GM04503 (cell line): ENCODE measurements at places on chromosomes 3 and 15.

DNA sequence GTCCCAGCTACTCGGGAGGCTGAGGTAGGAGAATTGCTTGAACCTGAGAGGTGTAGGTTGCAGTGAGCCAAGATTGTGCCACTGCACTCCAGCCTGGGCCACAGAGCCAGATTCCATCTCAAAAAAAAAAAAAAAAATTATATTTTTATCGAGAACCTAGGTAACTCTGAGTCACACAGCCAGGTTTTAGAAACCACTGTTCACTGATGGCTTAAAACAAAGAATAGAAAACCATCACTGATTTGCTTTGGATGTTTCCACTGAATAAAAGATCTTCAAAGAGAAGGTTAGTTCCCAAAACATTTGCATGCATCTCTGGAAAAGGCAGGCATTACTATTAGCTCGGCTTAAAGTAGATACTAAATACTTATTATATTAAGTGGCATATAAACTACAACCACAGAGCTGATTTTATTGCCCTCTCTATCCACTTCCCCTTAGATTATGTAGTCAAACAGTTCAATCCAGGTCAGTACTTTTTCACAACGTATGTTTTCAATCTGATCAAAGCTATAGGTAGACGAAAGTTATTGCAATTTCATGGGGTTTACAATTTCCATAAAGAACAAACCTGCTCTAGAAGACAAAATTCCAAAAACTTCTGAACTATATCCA, 1.4 kb downstream of the B4GALT4 start:
- no peak for DNase-seq

DNA sequence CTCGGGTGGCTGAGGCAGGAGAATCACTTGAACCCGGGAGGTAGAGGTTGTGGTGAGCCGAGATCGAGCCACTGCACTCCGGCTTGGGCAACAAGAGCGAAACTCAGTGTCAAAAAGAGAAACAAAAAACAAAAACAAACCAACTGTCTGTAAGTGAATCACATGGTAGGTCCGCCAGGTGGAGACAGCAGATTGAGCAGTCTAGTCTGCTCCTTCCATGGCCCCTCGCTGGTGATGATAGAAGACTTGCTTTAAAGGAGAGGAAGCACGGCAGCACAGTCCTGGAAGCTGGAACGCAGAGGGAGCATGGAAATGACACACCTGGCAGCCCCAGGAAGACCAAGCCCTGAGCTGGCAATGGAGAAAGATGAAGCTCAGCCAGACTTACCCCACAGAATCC, 31.4 kb upstream of the MGLL start:
- DNase-seq, result no peak

DNA sequence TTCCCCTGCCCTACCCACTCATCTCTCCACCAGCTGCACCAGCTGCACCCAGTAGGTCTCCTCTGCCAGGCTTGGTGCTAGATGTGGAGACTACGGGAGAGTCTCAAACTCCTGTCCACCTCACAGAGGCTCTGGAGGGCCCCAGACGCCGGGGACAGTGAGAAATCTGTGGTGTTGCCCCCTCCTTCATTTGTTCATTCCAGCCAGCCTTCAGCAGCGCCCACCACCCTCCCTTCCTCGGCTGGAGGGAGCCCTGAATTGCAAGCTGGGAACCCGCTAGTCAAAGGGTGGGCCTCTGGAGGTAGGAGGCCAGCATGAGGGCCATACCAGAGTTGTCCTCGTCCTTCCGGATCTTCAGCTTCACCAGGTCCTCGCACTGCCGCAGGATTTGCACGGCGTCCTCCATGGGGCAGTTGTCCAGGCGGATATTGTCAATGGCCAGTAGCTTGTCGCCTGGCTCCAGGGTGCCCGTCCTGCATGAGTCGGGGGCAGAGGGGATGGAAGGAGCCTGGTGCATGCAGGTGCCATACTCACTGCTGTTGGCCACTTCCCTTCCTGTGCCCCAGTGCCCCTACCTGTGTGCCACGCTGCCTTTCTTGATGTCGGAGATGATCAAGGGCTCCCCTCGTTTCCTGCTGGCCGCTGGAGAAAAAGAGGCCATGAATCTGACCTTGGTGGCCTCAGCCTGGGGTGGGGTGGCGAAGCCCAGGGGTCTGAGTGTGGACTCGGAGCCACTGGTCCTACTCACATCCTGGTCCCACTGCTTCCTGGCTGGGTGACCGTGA, 29.1 kb downstream of the GRIP2 start:
- no peak for DNase-seq

- DNase-seq, result no peak
Observed at GRCh38 chr3:148510116-148510515, 187.6 kb upstream of the AGTR1 start.

DNA sequence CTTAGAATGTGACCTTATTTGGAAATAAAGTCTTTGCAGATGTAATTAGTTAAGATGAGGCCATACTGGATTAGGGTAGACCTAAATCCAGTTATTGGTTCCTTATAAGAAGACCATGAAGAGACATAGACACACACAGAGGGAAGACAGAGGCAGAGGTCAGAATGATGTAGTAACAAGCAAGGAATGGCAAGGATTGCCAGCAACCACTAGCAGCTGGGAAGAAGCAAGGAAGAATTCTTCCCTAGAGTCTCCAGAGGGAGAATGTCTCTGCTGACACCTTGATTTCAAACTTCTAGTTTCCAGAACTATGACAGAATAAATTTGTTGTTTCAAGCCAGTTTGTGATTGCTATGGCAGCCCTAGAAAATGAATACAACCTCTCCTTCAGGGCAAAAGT, 116.7 kb downstream of the WDR76 start:
- DNase-seq, result peak; percentile 56

- no peak for DNase-seq
Observed at GRCh38 chr3:16728770-16729745, 123.8 kb upstream of the DAZL start.

DNA sequence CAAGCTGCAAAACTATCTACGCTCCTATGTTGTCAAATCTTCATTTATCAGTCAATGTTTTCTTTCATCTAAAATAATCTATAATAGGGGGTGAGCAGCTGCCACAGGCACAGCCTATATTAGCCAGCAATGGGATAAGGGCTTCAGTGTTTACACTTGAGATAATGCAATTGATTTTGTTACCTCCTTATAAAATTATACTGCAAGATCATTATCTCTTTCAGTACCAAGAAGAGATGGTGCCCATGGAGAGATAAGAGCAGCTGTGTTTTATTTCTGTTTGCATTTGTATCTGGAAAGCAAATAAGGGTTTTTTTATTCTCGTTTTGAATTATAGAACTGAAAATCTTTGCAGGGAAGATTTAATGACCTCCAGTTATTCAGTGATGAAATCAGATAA, 68.9 kb downstream of the PLD1 start:
- DNase-seq, result no peak

GRCh38 chr3:82875401-82875800, 1114.0 kb upstream of the GBE1 start:
- no peak for DNase-seq

- DNase-seq, result no peak
Observed at GRCh38 chr3:107841831-107842230, 249.0 kb downstream of the CD47 start.

DNA sequence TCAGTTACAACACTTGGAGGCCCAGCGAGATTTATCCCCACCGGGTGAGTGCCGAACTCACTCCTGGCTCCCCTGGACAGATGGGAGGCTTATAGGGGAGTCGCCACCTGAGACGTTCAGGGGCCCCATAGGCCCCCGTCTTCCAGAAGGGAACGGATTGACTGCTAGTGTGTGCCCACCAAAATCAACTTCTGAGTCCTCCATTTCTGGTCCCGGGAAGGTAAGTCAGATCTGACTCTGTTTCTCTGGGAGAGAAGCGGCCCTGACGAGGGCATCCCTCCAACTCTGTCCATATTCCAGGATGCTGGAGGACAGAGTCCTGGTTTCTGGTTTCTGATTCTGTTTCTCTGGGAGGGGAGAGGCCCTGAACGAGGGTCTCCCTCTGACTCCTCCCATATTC, 44.3 kb downstream of the ZBTB11 start:
- DNase-seq, result no peak

DNA sequence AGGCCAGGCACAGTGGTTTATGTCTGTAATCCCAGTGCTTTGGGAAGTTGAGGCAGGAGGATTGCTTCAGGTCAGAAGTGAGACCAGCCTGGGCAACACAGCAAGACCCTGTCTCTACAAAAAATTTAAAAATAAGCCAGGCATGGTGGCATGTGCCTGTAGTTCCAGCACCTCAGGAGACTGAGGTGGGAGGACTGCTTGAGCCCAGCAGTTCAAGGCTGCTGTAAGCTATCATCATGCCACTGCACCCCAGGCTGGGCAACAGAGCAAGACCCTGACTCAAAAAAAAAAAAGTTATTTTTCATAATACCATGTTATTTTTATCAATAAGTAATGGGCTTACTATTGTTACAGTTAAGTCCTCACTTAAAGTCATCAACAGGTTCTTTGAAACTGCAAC, 59.7 kb downstream of the SETD2 start:
- DNase-seq, result no peak

GRCh38 chr15:70353606-70354345, 256.1 kb upstream of the TLE3 start:
- DNase-seq, result no peak

- peak; percentile 47 for DNase-seq
Observed at GRCh38 chr15:90367576-90367975, 15.5 kb downstream of the ZNF774 start.

- DNase-seq, result no peak
Observed at GRCh38 chr3:84904212-84904611, 54.6 kb upstream of the CADM2 start.

GRCh38 chr15:42111924-42112323, 17.6 kb upstream of the PLA2G4D start:
- no peak for DNase-seq

GRCh38 chr3:128464188-128464587, 2.5 kb downstream of the DNAJB8 start:
- DNase-seq, result no peak

DNA sequence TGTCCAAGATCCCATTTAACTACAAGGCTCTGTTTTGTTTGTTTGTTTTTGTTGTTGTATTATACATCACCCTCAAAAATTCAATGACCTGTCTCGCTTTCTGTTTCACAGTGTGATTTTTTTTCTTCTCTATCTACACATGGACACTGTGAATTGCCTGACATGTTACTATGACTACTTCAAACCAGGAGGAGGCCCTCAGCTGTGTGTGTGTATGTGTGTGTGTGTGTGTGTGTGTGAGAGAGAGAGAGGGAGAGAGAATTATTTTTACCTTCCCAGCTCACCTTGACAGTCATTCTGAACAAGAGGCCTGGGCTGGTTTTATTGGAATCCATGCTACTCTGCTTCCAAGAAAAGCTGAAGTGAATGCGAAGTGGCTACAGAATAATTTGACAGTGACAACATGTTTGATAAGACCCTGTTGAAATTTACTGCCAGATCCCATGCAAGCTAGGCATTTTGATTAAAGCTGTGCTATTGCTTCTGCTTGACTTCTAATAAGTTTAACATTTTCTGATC, 841.4 kb downstream of the NSUN3 start:
- DNase-seq, result no peak

- DNase-seq, result no peak
Observed at GRCh38 chr15:26132811-26133210, 269.7 kb upstream of the ATP10A start.

DNA sequence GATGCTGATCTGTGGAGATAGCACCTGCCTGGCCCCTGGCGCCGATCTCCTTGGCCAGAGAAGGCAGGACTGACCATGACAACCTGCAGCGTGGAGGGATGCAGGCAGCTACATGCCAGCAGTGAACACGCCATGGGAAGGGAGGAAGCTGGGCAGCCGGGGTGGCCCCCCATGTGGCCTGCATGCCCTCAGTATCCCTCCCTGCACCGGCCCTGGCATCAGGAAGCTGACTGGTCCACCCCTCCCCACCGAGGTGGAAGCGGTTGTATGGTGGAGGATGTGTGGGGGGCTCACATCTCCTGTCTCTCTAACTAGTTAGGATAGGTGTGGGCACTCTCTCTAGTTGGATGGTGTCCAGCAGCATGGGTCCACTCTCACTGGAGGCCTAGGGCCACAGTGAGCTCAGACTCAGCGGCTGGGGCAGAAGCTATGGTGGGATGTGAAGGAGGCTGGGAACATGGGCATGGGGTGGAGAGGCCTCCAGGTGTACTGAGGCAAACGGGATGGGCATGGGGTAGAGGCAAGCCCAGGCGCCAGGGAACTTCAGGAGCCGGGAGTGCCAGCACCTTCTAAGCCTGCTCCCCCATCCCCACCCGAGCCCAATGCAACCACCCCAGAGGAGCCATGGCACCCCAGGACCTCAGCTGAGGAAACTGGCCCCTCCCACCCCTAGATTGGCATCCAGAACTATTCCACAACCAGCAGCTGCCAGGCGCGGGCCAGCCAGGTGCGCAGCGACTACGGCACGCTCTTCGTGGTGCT, 1.8 kb upstream of the ABTB1 start:
- no peak for DNase-seq

GRCh38 chr3:184645336-184645735, 66.5 kb downstream of the MAGEF1 start:
- no peak for DNase-seq

GRCh38 chr3:133040696-133041523, 2.7 kb downstream of the TMEM108 start:
- DNase-seq, result peak; percentile 11

DNA sequence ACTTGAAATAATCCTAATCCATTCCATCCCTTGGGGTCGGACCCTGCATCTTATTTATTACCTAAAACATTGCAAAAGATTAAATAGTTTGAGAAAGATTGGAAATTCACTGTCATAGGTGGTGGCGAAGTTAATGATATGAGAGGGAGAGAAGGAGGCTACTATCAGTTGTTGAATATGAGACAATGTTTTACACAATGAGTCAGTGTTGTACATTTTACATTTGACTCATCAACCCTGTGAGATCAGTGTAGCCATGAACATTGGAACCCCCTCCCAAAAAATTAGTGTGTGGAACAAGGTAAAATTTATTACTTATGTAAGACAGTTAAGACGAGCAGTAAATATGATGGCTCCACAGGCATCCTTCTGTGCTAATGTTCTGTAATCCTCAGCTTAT, 384.3 kb downstream of the MCTP2 start:
- DNase-seq, result no peak

DNA sequence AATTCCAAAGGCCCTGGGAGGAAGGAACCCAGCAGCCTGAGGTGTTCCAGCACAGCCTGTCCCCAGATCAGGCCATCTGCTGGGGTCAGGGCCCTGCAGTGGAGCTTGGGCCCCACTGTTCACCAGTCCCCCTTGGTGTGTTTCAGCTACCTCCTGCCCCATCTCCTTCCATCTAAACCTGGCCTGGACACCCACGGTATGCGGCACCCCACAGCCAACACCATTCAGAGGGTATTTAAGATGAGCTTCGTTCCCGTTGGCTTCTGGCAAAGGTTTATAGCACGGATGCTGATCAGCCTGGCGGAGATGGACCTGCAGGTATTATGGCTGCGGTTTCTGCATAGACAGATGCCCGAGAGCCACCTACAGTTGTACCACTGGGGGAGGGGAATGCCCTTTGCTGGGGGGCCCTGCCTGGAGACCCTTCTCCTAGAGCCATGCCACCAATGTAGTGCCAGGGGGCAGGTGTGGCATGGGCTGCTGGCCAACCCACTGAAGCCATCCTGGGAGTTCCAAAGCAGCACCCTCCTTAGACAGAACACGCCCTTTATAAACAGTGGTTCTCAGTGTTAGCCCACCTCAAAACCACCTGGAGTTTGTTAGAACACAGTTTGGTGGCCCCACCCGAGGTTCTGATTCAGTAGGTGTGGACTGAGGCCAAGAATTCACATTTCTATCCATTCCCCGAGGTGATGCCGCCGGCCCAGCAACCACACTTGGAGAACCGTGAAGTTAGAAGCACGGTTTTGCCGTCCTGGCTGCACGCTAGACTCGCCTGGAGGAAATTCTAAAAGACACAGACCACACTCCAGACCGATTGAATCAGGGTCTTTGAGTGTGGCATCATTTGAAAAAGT, 126.9 kb downstream of the LRRK1 start:
- no peak for DNase-seq

GRCh38 chr3:149216193-149216869, 5.3 kb downstream of the CP start:
- no peak for DNase-seq
